T-cell (primary cell): ENCODE measurements at places on chromosomes 1 and 21. TPM values are rescaled to one million over a fixed set of nuclear protein-coding genes. Genes with fewer than 3 reads are reported as not detected.

DNA sequence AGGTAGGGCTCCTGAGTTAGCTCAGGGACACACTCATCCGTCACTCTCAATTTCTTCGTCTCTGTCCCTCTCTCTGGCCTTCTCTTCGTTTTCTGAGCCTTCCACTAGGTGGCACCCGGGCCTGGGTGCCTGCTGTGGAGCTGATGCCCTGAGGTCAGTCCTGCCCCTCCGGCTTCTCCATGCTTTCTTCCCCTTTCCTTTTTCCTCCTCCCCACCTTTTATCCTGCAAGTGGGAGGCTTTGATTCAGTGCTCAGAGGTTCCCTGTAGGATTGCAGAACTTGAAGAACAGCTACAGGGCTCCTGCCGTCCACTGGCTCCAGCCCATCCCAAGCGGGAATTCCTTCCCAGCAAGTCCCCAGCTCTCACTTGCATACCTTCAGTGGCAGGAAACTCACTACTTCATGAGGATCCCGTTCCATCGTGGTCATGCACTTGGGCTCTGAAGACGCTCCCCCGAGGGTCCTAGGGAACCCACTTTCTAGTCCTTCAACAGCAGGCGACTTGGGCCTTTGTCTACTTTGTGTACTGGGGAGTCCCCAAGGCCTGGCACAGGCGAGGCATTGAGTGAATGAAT, 45.6 kb downstream of the SRRM1 start:
- H3K27ac ChIP-seq = no peak overlapping the region
- H3K27me3 ChIP-seq = no peaks in the 10 kb centered on the region
- no peaks in the 10 kb centered on the region for H3K36me3 ChIP-seq

GRCh38 chr21:32888971-32889370, 117.4 kb upstream of the PAXBP1 start:
- no peak overlapping the region for H3K4me3 ChIP-seq
- H3K36me3 ChIP-seq = no peaks in the 10 kb centered on the region
- no peak for DNase-seq
- peaks cover 11% of the 10 kb centered on the region for H3K4me1 ChIP-seq
- no peaks in the 10 kb centered on the region for H3K27me3 ChIP-seq

Gene FYB2
- not detected for total RNA-seq

DNA sequence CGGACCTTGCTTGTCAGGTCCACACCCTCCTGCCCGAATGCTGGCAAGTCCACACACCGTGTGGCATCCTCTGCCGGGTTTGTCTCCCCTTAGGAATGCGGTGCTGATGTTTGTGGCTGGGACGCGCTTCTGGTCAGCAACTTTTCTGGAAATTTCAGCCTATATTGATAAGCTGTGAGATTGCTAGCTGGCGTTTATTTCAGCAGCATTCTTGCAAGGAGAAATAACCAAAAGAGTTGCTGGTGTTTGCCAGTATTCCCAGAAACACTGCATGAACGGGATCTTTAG, 601 bp downstream of the CEPT1 start:
- H3K36me3 ChIP-seq = peaks cover 6% of the 10 kb centered on the region
- peaks cover 17% of the 10 kb centered on the region for H3K4me1 ChIP-seq
- DNase-seq = no peak
- peak overlapping the region; percentile 81 for H3K4me3 ChIP-seq

- no peaks in the 10 kb centered on the region for H3K4me1 ChIP-seq
- H3K4me3 ChIP-seq = no peak overlapping the region
- H3K27me3 ChIP-seq = peaks cover 6% of the 10 kb centered on the region
- no peak overlapping the region for H3K27ac ChIP-seq
These were observed 73.3 kb downstream of the HSF2BP start for GRCh38 chr21:43585924-43586413.

DNA sequence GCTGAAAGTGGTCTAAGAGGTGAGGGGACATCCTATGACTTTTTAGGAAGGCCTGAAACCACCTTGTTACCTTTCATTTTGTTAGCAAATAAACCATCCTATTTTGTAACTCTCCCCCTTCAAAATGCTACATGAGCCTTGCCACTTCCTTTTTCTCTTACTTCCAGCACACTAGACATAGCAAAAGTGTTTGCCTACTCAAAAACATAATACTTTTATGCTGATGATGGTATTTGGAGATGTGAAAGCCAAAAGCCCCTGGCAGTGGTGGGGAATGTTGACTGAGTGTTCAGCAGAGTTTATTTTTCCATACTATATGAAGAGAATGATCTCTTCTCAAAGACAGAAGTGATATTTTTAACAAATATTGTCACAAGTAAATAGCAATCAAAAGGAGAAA, 134.2 kb downstream of the EDEM3 start:
- no peak overlapping the region for H3K27ac ChIP-seq
- H3K4me1 ChIP-seq = no peaks in the 10 kb centered on the region
- peaks cover 2% of the 10 kb centered on the region for H3K36me3 ChIP-seq
- H3K27me3 ChIP-seq = no peaks in the 10 kb centered on the region
- H3K4me3 ChIP-seq = no peak overlapping the region
- DNase-seq = no peak

Gene RAB7B
- not detected for total RNA-seq

DNA sequence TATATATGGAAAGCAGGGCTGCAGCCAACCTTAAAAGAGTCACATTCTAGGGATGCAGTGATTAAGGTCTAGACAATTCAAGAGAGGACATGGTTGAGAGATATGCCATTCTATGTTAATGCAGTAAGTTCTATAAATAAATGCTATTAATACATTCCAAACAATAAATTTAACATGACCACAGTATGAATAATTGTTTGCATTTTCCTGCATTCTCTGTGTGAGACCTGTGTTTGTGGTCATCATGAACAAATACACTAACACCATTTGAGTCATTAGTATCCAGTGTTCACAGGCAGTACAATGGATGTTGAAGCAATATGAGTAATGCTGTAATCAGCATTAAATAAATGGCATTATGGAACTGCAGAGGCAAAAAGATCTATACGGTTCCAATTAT, 5.5 kb upstream of the ZRANB2 start:
- no peaks in the 10 kb centered on the region for H3K36me3 ChIP-seq
- DNase-seq = no peak
- no peak overlapping the region for H3K4me3 ChIP-seq
- H3K27me3 ChIP-seq = peaks cover 15% of the 10 kb centered on the region
- H3K4me1 ChIP-seq = peaks cover 4% of the 10 kb centered on the region

GRCh38 chr1:45545553-45546310, 4.9 kb upstream of the AKR1A1 start:
- no peak for DNase-seq
- H3K4me1 ChIP-seq = peaks cover 23% of the 10 kb centered on the region
- no peaks in the 10 kb centered on the region for H3K27me3 ChIP-seq
- H3K36me3 ChIP-seq = no peaks in the 10 kb centered on the region
- H3K4me3 ChIP-seq = no peak overlapping the region
